ENCODE measurements at places on chromosomes 1 and 21.

- no peak for DNase-seq
Observed at GRCh38 chr1:170660281-170660713, 3.6 kb upstream of the PRRX1 start.

DNA sequence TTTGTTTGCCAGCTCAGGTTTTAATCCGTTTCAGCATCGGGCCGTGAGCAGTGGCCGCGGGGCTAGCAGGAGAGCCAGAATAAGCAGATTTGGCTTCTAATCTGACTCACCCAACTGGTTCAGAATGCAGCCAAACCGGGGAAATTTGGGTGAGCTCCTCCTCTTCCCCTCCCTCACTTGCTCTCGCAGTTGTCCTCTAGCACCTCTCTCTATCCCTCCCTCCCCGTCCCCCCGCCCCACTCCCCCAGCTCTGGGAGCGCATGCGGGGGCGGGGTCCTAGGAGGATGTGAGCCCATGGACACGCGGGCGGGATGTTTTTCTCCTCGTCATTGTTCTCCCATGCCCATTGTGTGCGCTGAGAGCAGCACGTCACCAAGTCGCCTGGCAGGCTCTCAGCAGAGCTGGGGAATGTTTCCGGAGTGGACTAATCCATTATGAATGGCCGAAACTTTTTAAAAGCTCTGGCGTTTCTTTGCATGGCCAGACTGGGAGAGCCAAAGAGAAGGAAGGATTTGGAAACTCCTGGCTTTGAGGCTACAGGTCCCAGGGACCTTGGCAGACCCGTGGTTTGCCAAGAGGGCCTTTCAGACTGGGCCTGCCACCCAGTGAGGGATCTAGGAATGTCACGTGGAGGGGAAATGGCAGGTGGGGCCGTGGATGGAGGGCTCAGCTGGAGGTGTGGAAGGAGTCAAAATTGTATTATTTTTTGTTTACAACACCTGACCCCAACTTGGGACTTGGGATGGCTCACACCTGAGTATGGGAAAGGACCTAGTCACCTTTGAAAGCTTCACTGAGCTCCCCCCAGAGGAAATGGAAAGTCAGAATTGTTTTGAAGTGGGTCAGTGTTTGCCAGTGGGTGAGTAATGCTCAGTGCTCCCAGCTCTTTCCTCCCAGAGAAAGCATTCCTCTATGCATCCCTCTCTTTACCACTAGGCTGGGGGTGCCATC, 39.2 kb downstream of the CDK18 start:
- peak; percentile 83 for DNase-seq

DNA sequence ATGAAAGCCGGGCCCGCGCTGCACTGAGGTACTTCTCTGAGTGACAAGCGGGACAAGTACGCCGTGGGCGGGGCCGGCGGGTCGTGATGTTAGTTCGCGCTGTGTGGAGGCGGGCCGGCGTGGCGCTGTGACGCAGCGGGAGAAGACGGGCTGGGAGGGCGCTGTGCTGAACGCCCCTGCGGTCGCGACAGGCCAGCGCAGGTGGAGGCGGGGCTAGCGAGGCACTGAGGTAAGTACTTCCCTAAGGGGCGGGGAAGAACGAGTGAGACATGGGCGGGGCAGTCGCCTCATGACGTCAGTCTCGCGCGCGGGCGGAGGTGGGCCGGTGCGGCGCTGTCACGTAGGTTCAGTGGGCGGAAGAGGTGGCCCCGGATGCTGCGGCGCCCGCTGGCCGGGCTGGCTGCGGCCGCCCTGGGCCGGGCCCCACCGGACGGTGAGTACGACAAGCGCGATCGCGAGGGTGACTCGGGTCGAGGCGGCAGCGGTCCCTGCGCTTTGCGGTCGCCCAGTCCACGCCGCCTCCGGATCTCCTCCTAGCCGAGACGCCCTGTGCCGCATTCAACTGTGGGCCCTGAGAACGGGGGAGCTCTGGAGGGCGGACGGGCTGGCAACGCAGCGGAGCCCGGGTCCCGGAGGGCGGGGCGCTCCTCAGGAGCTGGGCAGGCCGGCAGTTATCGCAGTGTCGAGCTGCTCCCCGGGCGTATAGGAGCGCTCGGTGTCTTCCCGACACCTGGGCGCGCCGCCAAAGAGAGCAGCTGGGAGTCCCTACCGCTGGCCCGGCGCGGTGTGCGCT, at the start of gene GUK1:
TSS of gene GUK1 (plus strand) at position 349 of the 793 bp plus-strand sequence. CDS start at position 373, 24 bp downstream.
- peak; percentile 96 for DNase-seq

DNA sequence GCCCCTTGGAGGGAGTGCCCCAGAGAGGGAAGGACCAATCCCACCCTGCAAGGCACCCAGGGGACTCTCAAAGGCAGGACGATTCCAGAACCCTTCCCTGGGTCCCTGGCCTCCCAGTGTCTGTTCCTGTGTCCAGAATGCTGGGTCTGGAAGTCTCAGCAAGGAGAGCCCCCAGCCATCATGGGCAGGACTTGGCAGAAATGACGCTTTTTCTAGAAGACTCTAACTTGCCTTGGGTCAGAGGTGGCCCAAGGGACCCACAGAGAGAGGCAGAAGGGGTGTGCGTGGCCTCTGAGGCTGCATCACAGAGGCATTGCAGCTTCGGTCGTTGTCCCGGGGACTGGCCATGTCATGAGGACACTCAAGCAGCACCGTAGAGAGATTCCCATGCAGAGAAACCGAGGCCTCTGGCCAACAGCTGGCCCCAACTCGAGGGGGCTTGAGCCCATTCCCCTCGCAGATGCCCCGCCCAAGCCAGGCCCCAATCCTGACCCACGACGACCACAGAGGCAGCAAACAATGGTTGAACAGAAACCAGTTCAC, 57.8 kb downstream of the WNT9A start:
- no peak for DNase-seq

DNA sequence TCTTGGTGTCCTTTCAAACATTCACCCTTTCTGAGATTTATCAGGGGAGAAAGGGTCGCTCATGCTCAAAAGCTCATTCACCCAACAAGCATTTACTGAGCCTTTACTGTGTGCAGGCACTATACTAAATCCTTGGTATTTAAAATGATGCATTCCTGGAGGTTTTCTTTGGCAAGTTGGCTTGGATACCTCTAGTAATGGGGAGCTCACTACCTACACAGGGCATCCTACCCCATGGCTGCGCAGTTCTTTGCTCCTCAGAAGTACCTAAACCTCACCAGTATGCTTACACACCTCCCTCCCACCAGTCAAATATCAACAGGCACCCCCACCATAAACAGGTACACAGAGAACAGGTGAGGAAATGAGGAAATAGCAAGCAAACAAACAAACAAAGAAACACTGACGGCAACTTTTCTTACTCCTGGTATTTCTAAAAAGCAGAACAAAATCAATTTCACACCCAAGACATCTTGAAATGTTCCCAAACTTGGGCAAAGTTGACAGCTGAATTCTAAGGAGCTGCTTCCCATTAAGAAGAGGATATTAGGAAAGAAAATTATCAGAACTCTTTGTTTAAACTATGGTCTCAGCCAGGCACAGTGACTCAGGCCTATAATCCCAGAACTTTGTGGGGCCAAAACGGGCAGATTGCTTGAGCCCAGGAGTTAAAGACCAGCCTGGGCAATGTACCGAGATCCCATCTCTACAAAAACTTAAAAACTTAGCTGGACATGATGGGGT, 104.8 kb downstream of the PSMG1 start:
- DNase-seq: no peak
